Mesenteric fat pad (tissue), 1 donor: ENCODE measurements at places on chromosomes 2 and 18.

GRCh38 chr2:205077159-205077558 lies 531.9 kb downstream of the PARD3B start:
- DNase-seq = no peak

GRCh38 chr2:196165016-196165415 lies 6.4 kb downstream of the STK17B start:
- no peak for DNase-seq

- DNase-seq = no peak
These were observed 244.4 kb upstream of the VRK2 start for GRCh38 chr2:57802243-57802642.

- DNase-seq = no peak
These were observed 83.3 kb downstream of the ZCCHC2 start for GRCh38 chr18:62606106-62606505.

DNA sequence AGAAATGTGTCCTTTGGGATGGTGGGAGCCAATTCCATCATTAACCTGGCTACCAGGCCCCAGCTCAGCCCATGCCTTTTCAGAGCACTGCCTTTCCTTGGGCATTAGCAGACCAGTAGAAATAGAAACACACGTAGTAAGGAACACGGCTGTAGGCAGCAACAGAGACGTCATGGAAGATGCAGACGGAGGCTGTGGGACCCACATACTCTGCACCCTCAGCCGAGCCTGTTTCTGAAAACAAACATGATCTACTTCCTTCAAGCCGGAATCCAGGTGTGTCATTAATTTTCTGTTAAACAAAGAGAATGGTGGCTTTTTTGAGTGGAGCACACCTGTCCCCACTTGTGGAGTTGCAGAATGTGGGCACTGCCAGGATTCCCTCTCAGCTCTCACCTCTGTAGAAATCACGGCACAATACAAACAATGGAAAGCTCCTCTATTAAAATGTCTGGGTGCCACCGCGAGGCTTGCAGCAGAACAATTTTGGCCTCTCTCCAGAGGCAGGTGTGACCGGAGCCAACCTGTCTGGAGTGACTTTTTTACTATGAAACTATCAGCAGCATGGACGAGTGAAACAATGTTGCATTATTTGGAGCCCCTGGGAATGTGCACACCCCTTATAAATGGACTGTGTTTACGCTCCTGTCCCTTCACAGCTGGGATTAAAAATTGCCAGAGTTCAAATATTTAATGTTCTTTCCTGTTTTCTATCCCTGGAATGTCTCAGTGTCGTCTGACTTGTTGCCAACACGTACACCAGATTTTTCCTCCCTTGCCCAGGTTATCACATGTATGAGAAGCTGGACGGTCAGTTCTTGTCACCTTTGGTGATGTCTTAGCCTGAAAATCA lies 31.7 kb downstream of the SPP2 start:
- no peak for DNase-seq

GRCh38 chr2:209875270-209875669 lies 103.6 kb downstream of the UNC80 start:
- DNase-seq = no peak

- no peak for DNase-seq
These were observed 39.4 kb downstream of the SLC8A1 start for GRCh38 chr2:40412456-40412855.
